Aorta (tissue), 5 donors: ENCODE measurements at places on chromosomes 4 and X. TPM values are rescaled to one million over a fixed set of nuclear protein-coding genes. Genes with fewer than 3 reads are reported as not detected.

Gene MAGEB17
- polyA plus RNA-seq: not detected

Gene CLNK
- not detected for polyA plus RNA-seq

Gene MECP2
- 24.9 TPM for polyA plus RNA-seq

Gene QRFPR
- not detected for polyA plus RNA-seq

Gene FGD1
- polyA plus RNA-seq: 5.8 TPM

Gene CT55
- not detected for polyA plus RNA-seq

DNA sequence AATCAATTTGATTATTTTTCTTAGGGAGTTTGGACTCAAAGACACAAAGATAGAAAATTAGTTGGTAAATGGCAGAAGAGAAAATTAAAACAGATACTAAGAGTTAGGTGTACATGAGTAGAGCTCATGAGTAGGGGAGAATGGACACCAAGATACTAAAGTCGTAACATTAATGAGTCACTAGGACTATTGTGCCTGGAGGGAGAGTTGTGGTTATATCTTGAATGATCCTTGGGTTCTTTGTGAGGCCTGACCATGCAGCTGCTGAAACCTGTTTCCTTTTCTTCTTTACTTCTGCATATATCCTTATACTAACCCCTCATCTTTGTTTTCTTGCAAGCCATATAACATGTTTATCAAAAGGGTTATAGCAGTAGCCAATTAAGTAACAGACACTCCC, 532.8 kb downstream of the RPA4 start:
- H3K36me3 ChIP-seq: no peaks in the 10 kb centered on the region
- no peak overlapping the region for H3K4me3 ChIP-seq
- no peak for DNase-seq
- H3K4me1 ChIP-seq: no peaks in the 10 kb centered on the region
- H3K27ac ChIP-seq: no peak overlapping the region

DNA sequence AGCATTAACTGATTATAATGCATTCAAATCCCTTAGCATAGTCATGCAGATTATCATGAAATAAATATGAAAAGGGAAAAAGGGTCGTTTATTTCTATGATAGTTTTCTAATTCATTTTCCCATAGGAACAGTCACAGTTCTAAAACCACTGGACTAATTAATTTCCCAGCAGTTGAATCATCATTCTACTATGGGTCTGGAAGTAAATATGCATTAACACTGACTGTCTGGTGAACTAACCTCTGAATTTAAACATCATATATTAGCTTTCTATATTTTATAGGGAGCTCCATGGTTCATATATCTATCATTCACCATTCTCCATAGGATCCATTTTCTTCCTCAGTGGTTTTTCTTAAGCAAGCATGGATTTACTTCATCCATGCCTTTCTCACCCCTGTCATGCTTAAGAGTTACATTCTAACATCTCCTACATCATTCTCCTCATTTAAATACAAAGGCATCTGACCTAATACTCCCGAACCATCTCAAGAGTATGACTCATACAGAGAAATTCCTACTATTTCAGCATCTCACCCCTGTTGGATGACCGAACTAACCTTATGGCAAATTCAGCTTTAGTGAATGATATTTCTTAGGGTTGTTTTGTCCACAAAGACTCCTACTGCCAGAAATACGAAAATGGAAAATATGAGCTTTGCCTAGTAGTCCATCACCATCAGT, 198.7 kb upstream of the ADAMTS3 start:
- no peaks in the 10 kb centered on the region for H3K36me3 ChIP-seq
- H3K4me3 ChIP-seq: no peak overlapping the region
- DNase-seq: no peak
- no peak overlapping the region for H3K27ac ChIP-seq
- H3K4me1 ChIP-seq: no peaks in the 10 kb centered on the region

DNA sequence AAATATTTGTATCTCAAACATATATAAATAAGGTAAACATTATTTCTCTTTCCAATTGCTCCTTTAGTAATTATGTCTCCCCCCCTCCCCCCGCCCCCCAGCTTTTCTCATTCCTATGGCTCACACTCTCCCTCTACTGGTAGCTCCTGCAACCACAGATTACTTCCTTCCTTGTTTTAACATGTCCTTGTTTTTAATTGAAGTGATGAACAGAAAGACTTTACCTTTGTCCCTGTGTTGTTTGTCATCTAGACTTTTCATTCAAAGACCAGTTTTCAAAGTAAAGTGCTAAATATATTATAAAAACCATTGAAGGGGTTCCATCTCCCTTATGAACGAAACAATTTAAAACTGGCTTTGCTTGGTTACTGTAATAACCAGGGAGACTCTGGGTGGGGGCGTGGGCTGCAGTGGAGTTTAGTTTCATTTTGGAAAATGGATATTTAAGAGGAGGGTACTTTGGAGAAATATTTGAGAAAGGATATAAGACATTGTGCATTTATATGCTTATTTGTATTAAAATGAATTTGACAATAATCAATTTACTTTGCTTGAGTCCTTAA, 352.9 kb downstream of the RAPGEF2 start:
- no peaks in the 10 kb centered on the region for H3K27me3 ChIP-seq
- no peaks in the 10 kb centered on the region for H3K36me3 ChIP-seq
- no peaks in the 10 kb centered on the region for H3K4me1 ChIP-seq
- DNase-seq: no peak

DNA sequence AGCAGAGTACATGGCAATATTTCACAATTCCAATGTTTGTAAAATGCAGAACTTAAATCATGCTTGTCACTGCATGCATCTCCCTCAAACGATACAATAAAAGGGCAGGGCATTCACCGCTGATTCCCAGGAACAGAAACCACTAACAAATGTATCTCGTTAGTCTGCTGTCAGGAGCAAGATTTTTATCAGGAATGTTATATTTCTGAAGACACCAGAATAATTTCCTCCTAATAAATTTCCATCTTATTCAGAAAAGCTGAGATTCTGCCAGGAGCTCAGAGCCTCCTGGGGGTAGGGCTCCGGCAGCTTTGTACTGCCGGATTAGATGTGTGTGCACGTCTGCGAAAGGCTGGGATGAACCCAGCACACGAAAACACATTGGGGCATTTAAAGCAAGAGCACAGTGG, 54.0 kb upstream of the LDB2 start:
- H3K27me3 ChIP-seq: no peaks in the 10 kb centered on the region
- DNase-seq: no peak
- no peak overlapping the region for H3K27ac ChIP-seq

- no peak overlapping the region for H3K27ac ChIP-seq
- H3K4me1 ChIP-seq: no peaks in the 10 kb centered on the region
- H3K27me3 ChIP-seq: peaks cover 1% of the 10 kb centered on the region
- DNase-seq: no peak
- H3K36me3 ChIP-seq: no peaks in the 10 kb centered on the region
- H3K4me3 ChIP-seq: no peak overlapping the region
Measured at GRCh38 chr4:19300213-19300612, 951.5 kb upstream of the SLIT2 start.

DNA sequence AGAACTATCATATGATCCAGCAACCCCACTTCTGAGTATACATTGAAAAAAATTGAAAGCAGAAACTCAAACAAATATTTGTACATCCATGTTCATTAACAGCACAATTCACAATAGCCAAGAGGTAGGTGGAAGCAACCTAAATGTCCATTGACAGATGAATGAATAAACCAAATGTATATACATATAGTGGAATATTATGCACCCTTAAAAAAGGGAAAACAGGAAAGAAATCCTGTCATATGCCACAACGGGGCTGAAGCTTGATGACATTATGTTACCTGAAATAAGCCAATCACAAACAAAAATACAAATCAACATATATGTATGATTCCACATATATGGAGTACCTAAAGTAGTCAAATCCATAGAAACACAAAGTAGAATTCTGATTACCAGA, 68.0 kb downstream of the ZAR1 start:
- no peak overlapping the region for H3K27ac ChIP-seq
- no peak for DNase-seq
- H3K27me3 ChIP-seq: no peaks in the 10 kb centered on the region
- H3K4me1 ChIP-seq: no peaks in the 10 kb centered on the region
- peaks cover 12% of the 10 kb centered on the region for H3K36me3 ChIP-seq
- no peak overlapping the region for H3K4me3 ChIP-seq

- H3K27me3 ChIP-seq: no peaks in the 10 kb centered on the region
- H3K27ac ChIP-seq: no peak overlapping the region
- no peaks in the 10 kb centered on the region for H3K4me1 ChIP-seq
- H3K4me3 ChIP-seq: no peak overlapping the region
Measured at GRCh38 chr4:7767526-7767925, 172.1 kb downstream of the AFAP1 start.

- H3K27me3 ChIP-seq: no peaks in the 10 kb centered on the region
- H3K4me1 ChIP-seq: peaks cover 3% of the 10 kb centered on the region
- DNase-seq: peak; percentile 87
Measured at GRCh38 chr4:74793757-74794381, 454 bp downstream of the BTC start.

DNA sequence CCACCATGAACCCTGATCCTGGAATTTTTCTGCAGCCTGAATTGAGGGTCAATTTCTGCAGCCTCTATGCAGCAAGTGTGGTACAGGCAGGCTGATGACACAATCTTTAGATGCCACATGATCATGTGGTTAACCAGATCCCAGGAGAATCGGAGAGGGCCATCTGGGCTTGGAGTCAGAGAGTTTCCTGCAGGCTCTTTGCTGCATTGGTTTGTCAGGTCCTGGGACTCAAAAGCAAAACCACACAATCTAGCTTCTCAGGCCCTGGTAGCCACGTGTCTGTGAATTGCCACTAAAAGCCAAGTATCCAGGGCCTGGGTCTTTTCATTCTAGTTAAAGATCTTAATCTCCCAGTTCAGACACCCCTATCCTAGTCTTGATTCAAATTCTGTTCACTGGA, 464.5 kb downstream of the BCOR start:
- no peak overlapping the region for H3K4me3 ChIP-seq
- H3K36me3 ChIP-seq: no peaks in the 10 kb centered on the region
- no peaks in the 10 kb centered on the region for H3K27me3 ChIP-seq

DNA sequence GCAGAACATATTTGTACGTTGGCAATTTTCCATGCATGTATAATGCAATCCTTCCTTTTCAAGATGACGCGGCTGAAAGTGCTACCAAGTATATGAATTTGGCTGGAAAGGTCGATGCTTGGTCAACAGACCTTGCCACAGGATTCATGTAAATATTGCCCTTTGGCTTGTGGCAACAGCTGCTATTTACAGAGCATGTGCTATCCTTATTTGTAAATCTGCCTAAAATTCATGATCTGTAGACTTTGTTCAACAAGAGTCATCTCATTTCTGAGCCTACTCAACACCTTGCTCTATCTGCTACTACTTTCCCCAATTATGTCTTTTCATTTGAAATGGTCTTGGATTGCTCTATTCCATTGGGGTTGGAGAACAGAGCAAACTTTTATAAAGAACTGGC, 1.9 kb upstream of the SMARCA1 start:
- H3K36me3 ChIP-seq: no peaks in the 10 kb centered on the region
- DNase-seq: no peak
- no peak overlapping the region for H3K27ac ChIP-seq
- no peaks in the 10 kb centered on the region for H3K4me1 ChIP-seq
- no peaks in the 10 kb centered on the region for H3K27me3 ChIP-seq

DNA sequence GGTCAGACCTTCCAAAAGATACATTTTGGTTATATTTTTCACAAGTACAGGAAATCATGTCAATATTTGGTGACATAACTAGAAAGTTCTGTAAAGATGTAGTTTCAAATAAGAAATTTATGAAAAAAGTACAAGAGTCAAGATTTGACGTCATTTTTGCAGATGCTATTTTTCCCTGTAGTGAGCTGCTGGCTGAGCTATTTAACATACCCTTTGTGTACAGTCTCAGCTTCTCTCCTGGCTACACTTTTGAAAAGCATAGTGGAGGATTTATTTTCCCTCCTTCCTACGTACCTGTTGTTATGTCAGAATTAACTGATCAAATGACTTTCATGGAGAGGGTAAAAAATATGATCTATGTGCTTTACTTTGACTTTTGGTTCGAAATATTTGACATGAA, 536 bp downstream of the UGT2B7 start:
- H3K4me1 ChIP-seq: no peaks in the 10 kb centered on the region
- DNase-seq: no peak
- H3K27ac ChIP-seq: no peak overlapping the region
- no peaks in the 10 kb centered on the region for H3K27me3 ChIP-seq
- no peak overlapping the region for H3K4me3 ChIP-seq

GRCh38 chrX:37829721-37830120, 17.6 kb downstream of the DYNLT3 start:
- H3K36me3 ChIP-seq: no peaks in the 10 kb centered on the region
- no peak overlapping the region for H3K27ac ChIP-seq
- no peak overlapping the region for H3K4me3 ChIP-seq
- no peaks in the 10 kb centered on the region for H3K4me1 ChIP-seq
- no peak for DNase-seq

GRCh38 chrX:2517055-2517454, 16.3 kb upstream of the DHRSX start:
- no peak overlapping the region for H3K27ac ChIP-seq
- H3K4me3 ChIP-seq: no peak overlapping the region
- no peaks in the 10 kb centered on the region for H3K27me3 ChIP-seq
- no peaks in the 10 kb centered on the region for H3K36me3 ChIP-seq

DNA sequence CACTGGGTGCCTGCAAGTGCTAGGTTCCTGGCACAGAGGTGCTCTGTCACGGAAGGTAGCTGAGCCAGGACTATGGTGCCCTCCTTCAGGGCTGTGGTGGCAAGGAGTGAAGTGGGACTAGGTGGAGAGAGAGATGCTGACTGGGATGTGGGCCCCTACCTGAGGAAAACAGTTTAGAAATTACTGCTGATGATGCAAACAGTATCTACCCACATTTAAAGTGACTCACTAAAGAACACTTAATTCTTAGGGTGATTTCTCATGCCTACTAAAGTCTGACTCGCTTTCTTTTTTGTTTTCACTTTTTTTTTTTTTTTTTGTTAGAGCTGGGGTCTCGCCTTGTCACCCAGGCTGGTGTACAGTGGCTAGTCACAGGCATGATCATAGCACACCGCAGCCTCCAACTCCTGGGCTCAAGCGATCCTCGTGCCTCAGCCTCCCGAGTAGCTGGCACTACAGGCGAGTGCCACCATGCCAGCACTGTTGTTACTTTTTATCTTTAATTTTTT, 3.1 kb downstream of the ZNF185 start:
- no peaks in the 10 kb centered on the region for H3K27me3 ChIP-seq
- no peaks in the 10 kb centered on the region for H3K4me1 ChIP-seq
- H3K36me3 ChIP-seq: no peaks in the 10 kb centered on the region

- no peak overlapping the region for H3K27ac ChIP-seq
- H3K4me3 ChIP-seq: no peak overlapping the region
- H3K36me3 ChIP-seq: no peaks in the 10 kb centered on the region
- no peaks in the 10 kb centered on the region for H3K27me3 ChIP-seq
- no peak for DNase-seq
- no peaks in the 10 kb centered on the region for H3K4me1 ChIP-seq
Measured at GRCh38 chrX:19193565-19193964, 71.3 kb upstream of the ADGRG2 start.

- no peaks in the 10 kb centered on the region for H3K27me3 ChIP-seq
- H3K36me3 ChIP-seq: no peaks in the 10 kb centered on the region
- H3K27ac ChIP-seq: no peak overlapping the region
- no peaks in the 10 kb centered on the region for H3K4me1 ChIP-seq
- peak; percentile 62 for DNase-seq
Measured at GRCh38 chr4:3440979-3441500, 728 bp upstream of the HGFAC start.

GRCh38 chr4:26163425-26164362, 157.1 kb upstream of the RBPJ start:
- no peak for DNase-seq
- H3K27ac ChIP-seq: no peak overlapping the region
- H3K27me3 ChIP-seq: no peaks in the 10 kb centered on the region
- no peak overlapping the region for H3K4me3 ChIP-seq
- no peaks in the 10 kb centered on the region for H3K4me1 ChIP-seq
